Fibroblast of skin of right quadriceps (primary cell): ENCODE measurements at places on chromosomes 5 and 9.
A peak's percentile ranks its signal among the peaks of the same experiment; 100 is the strongest.

DNA sequence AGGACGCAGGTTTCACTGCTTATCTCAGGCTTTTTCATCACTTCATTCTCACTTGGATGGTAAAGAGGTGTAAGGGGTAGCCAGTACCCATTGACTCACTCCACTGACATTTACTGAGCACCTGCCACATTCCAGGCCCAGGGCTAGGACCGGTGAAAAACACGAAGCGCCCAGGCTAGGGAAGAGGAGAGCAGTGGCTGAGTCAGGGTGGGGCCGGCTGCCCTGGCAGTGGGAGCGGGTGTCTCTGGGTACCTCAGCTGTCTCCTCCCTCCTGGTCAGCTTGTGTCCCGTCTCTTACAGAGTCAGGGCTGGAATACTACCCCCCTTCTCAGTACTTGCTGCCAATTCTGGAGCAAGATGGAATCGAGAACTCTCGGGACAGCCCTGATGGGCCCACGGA is 22.2 kb downstream of the LRSAM1 start:
- DNase-seq = no peak

- DNase-seq = no peak
These were observed 96.4 kb upstream of the SPRY4 start for GRCh38 chr5:142421228-142421617.

DNA sequence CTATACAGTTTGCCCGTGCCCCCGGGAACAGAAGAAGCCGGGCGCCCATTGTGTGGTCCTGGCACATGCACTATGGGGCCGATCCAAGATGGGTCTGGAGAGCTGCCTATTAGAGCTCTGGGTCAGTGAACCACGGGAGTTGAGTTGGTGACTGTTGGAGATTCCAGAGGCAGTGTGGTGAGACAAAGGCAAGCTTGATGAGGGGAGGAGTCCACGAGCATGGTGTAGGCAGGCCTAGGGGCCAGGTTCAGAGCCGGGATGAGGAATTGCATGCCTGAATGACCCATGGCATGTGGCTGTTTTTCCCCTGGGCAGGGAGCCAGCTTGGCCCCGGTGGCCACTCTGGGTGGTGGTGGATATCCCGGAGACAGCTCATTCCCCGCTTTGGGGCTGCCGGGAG is 84.4 kb upstream of the STC2 start:
- DNase-seq = no peak

- DNase-seq = no peak
These were observed 99.4 kb upstream of the HAND1 start for GRCh38 chr5:154577416-154577815.

DNA sequence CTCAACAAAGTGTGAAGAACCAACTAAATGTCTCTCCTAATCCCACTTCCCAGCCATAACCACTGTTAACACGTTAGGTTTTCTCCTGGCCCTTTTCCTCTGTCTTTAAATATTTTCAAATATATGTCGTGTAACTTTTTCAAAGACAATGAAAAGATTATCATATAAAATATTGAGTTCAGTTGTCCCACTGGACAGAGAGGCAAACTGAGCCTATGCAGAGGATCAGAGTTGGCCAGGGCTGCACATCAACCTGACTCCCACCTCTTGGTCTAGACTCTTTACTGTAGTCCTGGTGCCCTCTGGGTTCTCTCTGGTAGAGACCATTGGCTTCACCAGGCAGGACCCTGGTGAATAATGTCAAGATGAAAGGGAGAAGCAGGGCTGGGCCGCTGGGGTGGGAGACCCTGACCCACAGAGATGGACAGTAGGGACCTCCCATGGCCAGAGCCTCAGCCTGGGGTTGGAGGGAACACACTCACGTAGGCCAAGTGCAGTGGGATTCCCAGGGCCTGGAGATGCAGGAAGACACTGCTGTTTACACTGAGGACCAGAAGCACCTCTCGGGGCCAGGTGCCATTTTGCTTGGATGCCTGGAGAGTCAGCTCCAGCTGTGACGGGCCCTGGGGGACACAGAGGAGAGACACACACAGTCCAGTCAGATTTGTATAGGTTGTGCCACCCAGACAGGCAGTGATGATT is 25.1 kb downstream of the ENG start:
- DNase-seq = no peak

- no peak for DNase-seq
These were observed 360.2 kb upstream of the GRIA1 start for GRCh38 chr5:153130296-153130695.

DNA sequence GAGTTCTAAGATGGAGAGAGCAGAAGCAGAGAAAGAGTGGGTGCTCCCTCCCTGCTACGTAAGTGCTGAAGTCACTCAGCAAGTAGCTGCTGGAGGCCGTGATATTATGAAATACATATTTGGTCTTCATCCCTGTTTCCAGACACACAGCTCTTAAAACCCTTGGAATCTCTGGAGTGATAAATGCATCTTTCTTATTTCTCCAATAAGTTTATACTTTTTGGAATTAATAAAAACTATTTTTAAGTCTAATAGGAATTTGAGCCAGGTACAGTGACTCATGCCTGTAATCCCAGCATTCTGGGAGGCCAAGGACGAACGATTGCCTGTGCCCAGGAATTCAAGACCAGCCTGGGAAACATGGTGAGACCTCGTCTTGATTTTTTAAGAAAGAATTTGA is 60.6 kb downstream of the AUH start:
- DNase-seq = peak; percentile 44

GRCh38 chr9:109303900-109304299 is 17.0 kb downstream of the EPB41L4B start:
- DNase-seq = no peak

DNA sequence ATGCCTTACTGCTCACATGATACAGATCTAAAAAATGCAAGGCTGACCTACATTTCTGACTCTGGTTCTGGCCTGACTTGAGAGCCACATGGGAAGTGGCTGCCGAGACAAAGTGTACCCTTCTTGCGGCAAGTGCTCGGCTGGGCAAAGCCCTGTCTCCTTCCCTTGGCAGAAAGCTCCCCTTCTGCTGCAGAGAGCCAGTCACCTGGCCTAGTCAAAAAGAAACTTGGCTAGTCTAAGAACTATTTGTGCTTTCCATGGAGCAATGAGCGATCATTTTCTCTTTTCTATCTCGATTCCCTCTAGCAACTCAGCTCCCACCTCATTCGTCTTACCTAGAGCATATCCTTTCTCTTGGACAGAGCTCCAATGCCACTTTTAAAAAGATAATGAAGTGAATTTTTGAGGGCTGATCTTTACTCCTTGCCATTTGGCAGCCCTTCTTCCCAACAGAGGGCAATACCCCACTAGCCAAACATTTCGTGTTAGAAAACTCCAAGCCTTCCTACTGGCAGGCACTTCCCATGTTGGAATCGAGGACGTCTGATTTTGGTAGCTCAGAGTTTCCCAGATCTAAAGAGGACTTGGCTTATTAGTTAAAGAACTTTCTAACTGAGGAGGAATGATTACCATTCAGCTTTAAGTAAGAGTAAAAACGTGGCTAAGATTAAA is 108.1 kb upstream of the PRRC1 start:
- DNase-seq = no peak
